ENCODE measurements at places on chromosomes 11 and 22. TPM values are rescaled to one million over a fixed set of nuclear protein-coding genes. Genes with fewer than 3 reads are reported as not detected.

TRIM49 gene
- total RNA-seq, result not detected

OR52A1 gene
- total RNA-seq, result not detected

BRSK2 gene
- total RNA-seq, result 0.16 TPM

PRR33 gene
- total RNA-seq, result not detected

CELSR1 gene
- 1.4 TPM for total RNA-seq

NPAS4 gene
- total RNA-seq, result not detected

LRRC75B gene
- total RNA-seq, result 4.9 TPM

GGTLC2 gene
- not detected for total RNA-seq

LAYN gene
- 48.4 TPM for total RNA-seq

APOA5 gene
- total RNA-seq, result not detected

ZNF280B gene
- not detected for total RNA-seq

NXPE1 gene
- total RNA-seq, result not detected

KRTAP5-1 gene
- total RNA-seq, result not detected

NAA40 gene
- 7.4 TPM for total RNA-seq

TP53I11 gene
- total RNA-seq, result 4.1 TPM

TMEM86A gene
- 0.60 TPM for total RNA-seq

PKNOX2 gene
- 0.32 TPM for total RNA-seq

SLC22A6 gene
- total RNA-seq, result not detected

SMIM38 gene
- total RNA-seq, result 0.32 TPM

RASL10A gene
- not detected for total RNA-seq

ALX4 gene
- 0.32 TPM for total RNA-seq

CREB3L1 gene
- 19.2 TPM for total RNA-seq

OR51B5 gene
- 0.26 TPM for total RNA-seq

SMTNL1 gene
- not detected for total RNA-seq

RAB30 gene
- 15.7 TPM for total RNA-seq

TPP1 gene
- 73.6 TPM for total RNA-seq

RAC2 gene
- 0.34 TPM for total RNA-seq

HTR3B gene
- not detected for total RNA-seq

HTR3A gene
- not detected for total RNA-seq

APIP gene
- 27.1 TPM for total RNA-seq

C11orf42 gene
- total RNA-seq, result not detected

UBTFL1 gene
- not detected for total RNA-seq

NRGN gene
- total RNA-seq, result not detected

GPHA2 gene
- total RNA-seq, result not detected

TRIM51 gene
- not detected for total RNA-seq

INS gene
- not detected for total RNA-seq

CHRM4 gene
- total RNA-seq, result 0.09 TPM

GGTLC3 gene
- not detected for total RNA-seq

PRR5L gene
- total RNA-seq, result 0.69 TPM

OR52I1 gene
- not detected for total RNA-seq

FOLR3 gene
- 0.34 TPM for total RNA-seq

CCDC81 gene
- total RNA-seq, result 0.26 TPM

APOL1 gene
- 57.1 TPM for total RNA-seq

TH gene
- not detected for total RNA-seq

KBTBD3 gene
- 6.6 TPM for total RNA-seq

PLET1 gene
- not detected for total RNA-seq

SLCO2B1 gene
- total RNA-seq, result not detected

UPK3A gene
- total RNA-seq, result not detected

ARHGAP20 gene
- 2.3 TPM for total RNA-seq

ASPHD2 gene
- 1.2 TPM for total RNA-seq

XNDC1N gene
- total RNA-seq, result 7.6 TPM

KDM4D gene
- 0.09 TPM for total RNA-seq

RAB38 gene
- total RNA-seq, result 1.1 TPM

DAGLA gene
- total RNA-seq, result 1.9 TPM

DCHS1 gene
- 13.7 TPM for total RNA-seq

MRGPRX2 gene
- total RNA-seq, result 0.16 TPM

All from bronchial smooth muscle cell (primary cell).